ENCODE measurements at places on chromosomes 4 and X.

- DNase-seq: no peak
Observed at GRCh38 chrX:40148385-40149285, 50.9 kb upstream of the BCOR start.

DNA sequence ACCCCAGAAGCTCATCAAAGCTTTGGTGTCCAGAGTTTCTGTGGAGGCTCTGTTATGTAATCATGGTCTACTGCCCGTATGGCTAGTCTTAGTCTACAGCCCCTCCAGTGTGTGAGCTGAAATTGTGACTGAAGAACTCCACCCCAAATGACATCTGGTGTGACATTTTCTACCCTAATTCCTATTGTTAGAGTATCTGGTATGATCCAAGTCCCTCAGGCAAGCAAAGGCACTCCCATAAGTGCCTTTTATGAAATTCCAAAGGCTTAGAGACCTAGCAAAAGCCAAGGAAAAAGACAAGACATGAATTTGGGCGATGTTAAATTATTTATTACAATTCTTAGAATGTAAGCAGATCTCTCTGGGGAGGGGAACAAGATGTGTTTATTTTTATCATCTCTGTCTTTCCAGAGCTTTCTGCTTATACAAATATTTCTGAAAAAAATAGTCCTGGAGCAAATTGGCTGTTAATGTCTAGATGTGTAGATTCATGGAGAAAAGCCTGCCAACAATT lies 417.4 kb downstream of the CCSER1 start:
- no peak for DNase-seq

GRCh38 chr4:145183023-145183422 lies 2.6 kb upstream of the OTUD4 start:
- DNase-seq: no peak

DNA sequence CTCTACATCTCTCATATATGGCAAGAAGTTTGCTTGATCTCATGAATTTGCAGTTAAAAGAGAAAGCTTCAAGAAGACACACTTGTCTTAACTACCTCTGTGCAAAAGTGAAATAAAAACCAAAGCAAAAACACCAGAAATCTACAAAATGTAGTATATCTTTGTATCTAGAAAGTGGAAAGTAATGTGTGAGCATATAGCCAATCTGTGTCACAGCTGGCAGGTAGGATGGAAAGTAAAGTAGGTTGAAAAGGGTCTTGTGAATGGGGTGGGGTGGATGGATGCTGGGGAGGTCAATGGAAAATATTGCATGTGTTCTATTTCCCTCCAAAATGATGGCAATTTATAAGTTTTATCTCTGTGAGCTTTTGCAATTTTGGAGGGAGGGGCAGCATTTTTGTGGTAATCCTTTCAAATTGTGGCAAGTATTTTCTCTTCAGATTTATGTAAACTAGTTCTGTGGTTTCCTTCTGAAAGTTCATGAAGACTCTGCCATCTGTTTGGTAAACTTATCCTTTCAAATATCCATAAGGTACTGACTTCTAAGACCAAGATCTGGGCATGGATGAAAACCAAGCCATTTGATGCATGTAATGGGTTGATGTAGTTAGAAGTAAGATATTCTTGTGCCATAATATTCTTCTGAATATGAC lies 215.9 kb upstream of the GIMD1 start:
- DNase-seq: no peak

DNA sequence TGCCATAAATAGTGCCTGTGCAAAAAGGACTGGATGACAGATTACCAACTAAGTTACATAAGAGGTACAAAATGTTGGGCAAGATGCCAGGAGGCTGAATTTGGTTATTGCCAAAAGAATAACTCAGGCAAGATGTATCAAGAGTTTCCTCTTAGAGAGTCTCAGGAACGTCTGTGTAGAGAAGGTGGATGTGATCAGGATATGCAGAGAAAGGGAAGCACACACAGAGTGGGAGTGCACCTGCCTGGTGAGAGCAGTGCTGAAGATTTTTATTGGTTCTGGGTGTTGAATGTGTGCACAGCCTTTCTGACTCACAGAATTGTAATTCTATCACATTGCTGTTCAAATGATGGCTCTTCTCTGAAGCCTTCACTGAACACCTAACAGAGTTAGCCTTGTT lies 156.8 kb upstream of the HS3ST1 start:
- no peak for DNase-seq

- no peak for DNase-seq
Observed at GRCh38 chr4:79235095-79235494, 90.8 kb downstream of the NAA11 start.

DNA sequence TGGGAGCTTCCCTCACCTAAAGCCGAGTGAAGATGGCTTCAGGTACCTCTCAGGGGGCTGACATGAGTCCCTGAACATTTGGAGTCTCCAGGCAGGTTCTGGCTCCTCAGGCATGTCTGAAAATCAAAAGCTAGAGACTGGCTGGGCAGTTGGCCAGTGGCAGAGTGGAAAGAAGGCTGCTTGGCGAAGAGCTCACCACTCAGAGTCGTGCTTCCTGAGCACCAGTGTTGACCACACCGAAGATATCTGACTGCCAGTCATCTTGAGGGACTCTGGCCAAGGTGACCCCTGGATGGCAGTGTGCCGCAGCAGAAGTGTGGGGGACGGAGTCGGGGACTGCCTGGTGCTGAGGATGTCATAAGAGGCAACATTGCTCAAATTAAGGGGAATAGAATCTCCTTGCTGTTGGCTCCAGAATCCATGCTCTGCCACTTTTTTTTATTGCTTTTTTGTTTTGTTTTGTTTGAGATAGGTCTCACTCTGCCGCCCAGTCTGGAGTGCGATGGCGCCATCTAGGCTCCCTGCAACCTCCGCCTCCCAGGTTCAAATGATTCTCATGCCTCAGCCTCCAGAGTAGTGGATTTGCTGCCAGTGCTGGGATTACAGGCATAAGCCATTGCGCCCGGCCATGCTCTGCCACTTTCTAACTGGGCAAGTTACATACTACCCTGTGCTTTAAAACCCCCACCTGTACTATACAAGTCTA lies 172.5 kb upstream of the GATB start:
- DNase-seq: no peak

- DNase-seq: no peak
Observed at GRCh38 chr4:176569301-176569700, 223.4 kb downstream of the VEGFC start.

- no peak for DNase-seq
Observed at GRCh38 chr4:67897686-67898085, 13.9 kb upstream of the TMPRSS11D start.

- DNase-seq: no peak
Observed at GRCh38 chr4:6965329-6965728, 55.7 kb downstream of the TBC1D14 start.

GRCh38 chr4:156950090-156950489 lies 21.5 kb downstream of the PDGFC start:
- DNase-seq: no peak

- no peak for DNase-seq
Observed at GRCh38 chrX:151458824-151459223, 61.8 kb downstream of the VMA21 start.

GRCh38 chr4:185066179-185066578 lies 47.9 kb downstream of the HELT start:
- no peak for DNase-seq

DNA sequence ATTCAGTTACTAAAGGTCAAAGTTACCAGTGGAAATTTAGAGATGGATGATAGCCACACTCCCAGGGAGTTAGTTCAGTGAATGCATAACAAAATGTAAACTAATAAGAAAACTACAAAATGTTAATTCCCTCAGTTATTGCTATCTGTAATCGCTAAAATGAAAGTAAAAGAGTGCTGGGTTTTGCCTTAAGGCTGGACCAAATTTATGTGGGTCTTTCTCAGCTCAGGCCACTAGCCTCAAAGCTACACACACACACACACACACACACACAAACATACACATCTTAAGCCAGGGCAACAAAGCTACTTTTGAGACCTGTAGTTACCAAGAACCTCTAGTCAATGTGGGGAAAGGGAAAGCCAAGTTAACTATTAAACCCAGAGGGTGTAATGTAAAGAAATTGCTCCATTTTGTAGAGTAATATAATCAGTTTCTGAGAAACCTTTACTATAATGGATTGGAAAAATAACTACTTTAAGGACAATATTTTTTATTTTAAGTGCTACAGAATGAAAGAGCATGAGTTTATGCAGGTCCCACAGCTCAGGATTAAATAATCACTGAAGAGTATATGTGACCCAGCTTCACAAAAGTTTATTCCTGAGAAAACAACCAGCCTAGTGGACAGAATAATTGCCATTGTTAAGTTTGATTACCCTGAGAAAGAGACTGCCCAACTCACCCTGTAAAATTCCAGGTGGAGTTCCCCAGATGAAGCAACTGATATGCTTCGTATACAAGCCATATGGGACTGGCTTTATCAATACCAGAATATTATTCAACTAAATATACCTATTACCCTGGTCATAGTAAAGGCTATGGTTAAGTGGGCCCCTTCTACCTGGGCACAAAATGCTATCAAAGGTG lies 8.9 kb upstream of the UGT2A3 start:
- no peak for DNase-seq

DNA sequence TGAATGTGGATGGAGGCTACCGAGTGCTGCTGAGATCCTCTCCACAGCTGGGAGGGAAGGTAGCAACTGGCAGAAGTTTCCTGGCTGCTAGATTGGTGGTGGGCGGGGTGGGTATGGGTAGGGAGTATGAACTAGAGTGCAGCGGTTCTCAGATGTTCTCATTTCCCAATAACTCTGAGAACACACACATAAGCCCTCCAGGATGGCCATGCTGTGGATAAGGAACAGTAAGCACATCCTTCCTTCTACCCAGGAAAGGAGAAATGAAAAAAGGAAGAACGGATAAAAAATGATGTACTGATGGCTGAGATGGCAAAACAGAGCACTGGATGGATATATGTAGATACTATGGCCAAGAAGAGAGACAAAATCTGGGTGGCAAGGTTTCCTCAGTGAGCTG lies 116.0 kb downstream of the ZNF827 start:
- no peak for DNase-seq

- no peak for DNase-seq
Observed at GRCh38 chr4:12724510-12724909, 759.6 kb downstream of the RAB28 start.

DNA sequence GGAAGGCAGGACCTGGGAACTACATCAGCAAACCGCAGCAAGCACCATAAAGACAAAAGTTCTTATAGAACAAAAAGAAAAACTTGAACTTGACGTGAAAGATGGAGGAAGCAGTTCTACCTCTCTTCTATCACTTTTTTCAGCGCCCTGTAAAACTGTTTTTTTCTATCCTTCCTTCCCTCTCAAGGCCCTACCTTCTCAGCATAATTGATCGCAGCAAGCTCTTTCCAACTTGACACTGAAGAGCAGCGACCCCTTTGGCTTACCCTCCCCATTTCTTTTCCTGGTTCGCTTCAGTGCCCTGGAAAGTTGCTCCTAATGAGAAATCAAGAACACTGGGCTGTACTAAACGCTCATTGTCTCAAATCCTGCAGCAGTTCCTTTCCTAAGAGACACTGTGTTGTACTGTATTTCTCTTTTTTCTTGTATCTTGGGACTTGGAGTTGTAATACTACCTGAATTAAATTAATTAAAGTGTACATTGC lies 150.6 kb upstream of the SLC4A4 start:
- no peak for DNase-seq

GRCh38 chrX:108224727-108225621 lies 133.4 kb downstream of the ATG4A start:
- peak; percentile 21 for DNase-seq
